ENCODE measurements at places on chromosomes 3 and 15.

GRCh38 chr3:43791246-43791645 is 100.5 kb downstream of the ABHD5 start:
- no peak for DNase-seq

DNA sequence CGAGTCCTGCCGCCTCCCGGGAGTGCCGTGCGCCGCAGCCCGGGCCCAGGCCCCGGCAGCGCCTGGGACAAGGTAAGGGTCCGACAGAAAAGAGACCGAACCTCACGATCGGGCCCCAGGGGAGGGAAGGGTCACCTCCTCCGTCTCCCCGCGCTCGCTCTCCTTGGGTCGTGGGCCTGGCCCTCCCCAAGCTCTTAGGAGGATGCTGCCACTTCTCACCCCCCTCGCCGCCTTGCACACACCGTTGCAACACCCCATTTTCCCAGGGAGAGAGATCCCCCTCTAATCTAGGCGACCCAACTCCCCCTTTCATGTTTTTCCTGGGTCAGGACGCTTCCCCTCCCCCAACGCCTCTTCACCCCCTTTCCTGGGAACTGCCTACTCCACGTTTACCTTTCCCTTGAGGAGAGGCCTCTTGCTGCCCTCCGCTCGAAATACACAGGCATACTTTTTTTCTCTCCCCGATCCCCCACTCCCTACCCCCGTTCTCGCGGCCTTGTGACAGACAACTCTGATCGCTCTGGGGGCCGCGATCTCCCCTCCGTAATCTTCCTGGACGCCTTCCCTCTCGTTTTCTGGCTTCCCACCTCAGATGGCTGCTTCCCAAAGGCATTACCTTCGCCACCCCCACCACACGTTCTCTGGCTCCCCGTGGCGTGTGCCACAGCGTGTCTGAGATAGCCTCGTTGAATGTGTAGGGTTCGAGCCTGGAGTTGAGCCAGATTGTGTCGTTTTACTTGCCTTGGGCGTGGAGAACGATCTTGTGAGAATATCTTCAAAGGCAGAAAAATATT is 688 bp downstream of the SETD5 start:
- peak; percentile 39 for DNase-seq

- no peak for DNase-seq
Observed at GRCh38 chr3:77281721-77282120, 241.8 kb downstream of the ROBO2 start.

GRCh38 chr3:197718891-197719290 is 17.8 kb downstream of the RUBCN start:
- DNase-seq = no peak

DNA sequence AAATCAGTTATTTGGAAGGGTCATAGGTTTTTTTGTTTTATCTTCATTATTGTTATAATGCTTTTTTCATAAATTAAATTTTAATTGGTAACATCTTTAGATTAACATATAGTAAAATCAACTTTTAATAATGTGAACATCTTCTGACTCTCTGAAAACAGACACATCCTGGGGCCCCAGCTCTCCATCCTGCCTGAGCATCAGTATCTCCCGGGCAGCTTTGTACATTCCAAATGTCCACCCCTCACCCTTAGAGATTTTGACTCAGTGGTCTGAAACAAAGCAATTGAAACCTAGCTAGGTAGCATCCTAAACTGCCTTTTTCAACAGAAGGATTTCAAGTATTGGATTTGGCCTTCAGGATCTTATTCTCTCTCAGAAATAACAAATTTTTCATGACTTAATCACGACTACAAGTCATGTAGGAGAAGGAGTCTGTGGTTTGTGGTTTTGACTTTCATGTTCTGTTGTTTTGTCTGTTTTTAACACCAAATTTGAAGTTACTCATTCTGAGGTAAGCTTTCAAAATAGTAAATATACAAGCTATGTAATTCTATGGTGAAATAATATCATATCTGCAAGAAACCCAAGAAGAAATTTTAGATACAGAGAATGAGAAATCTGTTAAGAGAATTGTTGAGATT is 147.3 kb upstream of the UBE2E2 start:
- peak; percentile 2 for DNase-seq

GRCh38 chr3:147369231-147369630 is 37.1 kb downstream of the ZIC4 start:
- no peak for DNase-seq

- DNase-seq = no peak
Observed at GRCh38 chr3:171977860-171978259, 61.5 kb upstream of the FNDC3B start.

GRCh38 chr15:77482570-77482969 is 61.9 kb downstream of the HMG20A start:
- no peak for DNase-seq

DNA sequence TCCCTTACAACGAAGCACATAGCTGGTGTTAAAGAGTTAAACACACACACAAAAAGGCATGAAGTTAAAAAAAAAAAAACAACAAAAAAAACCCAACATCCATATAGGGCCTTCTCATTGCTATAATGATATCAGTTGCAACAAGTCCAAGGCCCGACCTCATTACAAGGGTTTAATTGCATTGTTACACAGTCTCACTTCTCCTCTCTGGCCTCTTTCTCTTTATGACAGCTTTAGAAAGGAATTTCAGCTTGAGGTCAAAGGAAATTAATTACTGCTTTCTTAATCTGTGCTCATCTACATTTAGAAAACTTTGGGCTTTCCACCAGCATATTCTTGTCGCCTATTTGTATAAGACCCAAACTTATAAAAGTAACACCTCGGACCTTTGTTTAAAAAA is 342.1 kb downstream of the NR2F2 start:
- no peak for DNase-seq

DNA sequence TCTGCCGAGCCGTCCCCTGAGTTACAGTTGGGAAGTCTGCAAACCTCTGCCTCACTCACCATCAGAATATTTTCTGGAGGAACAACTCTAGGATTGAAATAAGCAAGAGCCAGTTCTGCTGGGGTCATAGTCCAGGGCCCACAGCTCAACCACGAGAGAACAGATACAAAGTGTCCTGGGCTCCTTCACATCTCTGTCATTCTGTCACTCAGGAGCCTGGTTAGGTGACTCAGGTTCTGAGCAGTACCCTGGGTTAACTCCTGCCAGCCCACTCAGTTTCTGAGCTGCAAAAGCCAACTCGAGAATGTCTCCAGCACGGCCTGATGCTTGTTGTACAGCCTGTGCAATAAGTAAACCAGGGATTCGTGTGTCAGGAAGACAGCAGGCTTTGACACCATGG is 155.7 kb downstream of the SLCO3A1 start:
- no peak for DNase-seq

DNA sequence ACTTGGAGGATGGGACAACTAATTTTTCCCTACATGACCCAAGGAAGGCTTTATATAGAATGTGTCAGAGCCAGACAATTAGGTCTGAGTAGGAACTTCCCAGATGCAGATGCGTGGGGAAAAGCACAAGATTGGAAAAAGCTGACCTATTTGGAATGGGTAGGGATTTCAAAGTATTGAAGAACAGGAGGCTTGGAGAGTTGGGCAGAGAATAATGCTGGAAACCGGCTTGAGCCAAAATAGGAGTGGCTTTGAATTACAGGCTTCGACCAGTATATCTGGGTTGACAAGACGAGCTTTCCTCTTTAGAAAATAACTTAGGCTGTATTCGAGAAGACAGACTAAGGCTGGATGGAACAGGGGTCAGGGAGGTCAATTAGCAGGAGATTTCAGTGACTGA is 181.1 kb downstream of the GBE1 start:
- no peak for DNase-seq

- DNase-seq = no peak
Observed at GRCh38 chr15:100783291-100783690, 96.3 kb upstream of the ALDH1A3 start.

- DNase-seq = no peak
Observed at GRCh38 chr3:15933439-15934139, 135.8 kb upstream of the ANKRD28 start.

GRCh38 chr3:191901741-191902140 is 440.8 kb downstream of the PYDC2 start:
- DNase-seq = no peak

- peak; percentile 68 for DNase-seq
Observed at GRCh38 chr3:143775459-143775858, 72.8 kb downstream of the SLC9A9 start.

- peak; percentile 48 for DNase-seq
Observed at GRCh38 chr3:158713094-158713499, 19.2 kb downstream of the RARRES1 start.

- peak; percentile 39 for DNase-seq
Observed at GRCh38 chr3:23758253-23758838, 47.4 kb upstream of the UBE2E1 start.

- DNase-seq = no peak
Observed at GRCh38 chr3:122031123-122031468, 9.0 kb upstream of the ILDR1 start.

DNA sequence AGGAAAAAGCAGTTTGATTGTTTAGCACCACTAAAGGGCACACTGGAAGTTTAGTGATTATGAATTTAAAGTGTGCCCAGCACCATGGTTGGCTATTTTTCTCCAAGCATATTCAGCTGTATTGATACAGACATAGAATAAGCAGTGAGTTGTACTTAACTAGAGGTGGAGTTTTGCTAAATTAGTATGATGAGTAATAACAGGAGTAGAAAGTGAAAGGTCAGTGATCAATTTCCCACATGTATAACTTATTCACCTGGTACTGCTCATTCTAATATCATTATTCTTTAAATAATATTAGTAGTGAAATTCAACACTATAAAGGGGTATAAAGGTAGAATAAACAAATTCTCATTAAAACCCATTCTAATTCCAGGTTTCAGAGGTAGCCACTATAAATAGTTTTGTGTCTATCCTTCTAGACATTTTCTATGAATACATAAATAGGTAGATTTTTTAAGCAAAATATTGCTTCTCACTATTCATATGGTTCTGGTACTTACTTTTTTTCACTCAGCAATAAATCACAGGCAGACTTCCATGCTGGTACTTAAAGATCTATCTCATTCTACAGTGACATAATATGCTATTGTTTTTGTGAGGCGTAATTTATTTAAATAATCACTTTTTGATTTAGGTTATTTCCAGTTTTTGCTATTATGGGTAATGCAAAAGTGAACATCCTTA is 732.9 kb downstream of the VGLL3 start:
- DNase-seq = no peak

- DNase-seq = no peak
Observed at GRCh38 chr3:4322635-4323034, 19.5 kb downstream of the SETMAR start.

- DNase-seq = no peak
Observed at GRCh38 chr15:88990185-88990679, 77.1 kb upstream of the MFGE8 start.

- DNase-seq = no peak
Observed at GRCh38 chr15:25372298-25372697, 66.5 kb downstream of the UBE3A start.

DNA sequence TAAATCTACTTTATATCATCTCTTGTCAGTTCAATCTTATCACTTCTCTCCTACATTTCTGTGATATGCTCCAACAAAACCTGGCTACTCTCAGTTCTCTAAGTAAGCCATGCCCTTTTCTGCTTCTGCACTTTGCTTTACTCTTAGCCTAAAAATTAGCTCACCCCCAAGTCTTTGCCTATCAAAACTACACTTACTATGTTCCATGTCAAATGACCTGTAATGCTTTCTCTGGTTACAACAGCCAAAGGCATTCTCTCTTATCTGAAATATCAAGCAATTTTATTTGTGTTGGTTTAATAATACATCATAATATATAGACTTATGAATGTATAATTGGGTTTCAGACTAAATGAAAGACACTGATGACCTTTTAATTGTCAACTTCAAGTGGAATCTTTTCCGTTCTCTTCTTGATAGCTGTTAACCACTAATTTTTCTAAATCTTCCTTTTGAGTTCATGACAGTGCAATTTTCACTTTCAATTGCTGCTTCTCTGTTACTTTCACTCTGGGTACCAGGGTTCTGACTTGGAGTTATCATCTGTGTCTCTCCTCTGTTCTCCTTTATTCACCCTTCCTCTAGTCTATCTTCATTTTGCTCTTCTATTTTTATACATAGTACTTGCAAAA is 619.0 kb upstream of the GOLIM4 start:
- DNase-seq = no peak

DNA sequence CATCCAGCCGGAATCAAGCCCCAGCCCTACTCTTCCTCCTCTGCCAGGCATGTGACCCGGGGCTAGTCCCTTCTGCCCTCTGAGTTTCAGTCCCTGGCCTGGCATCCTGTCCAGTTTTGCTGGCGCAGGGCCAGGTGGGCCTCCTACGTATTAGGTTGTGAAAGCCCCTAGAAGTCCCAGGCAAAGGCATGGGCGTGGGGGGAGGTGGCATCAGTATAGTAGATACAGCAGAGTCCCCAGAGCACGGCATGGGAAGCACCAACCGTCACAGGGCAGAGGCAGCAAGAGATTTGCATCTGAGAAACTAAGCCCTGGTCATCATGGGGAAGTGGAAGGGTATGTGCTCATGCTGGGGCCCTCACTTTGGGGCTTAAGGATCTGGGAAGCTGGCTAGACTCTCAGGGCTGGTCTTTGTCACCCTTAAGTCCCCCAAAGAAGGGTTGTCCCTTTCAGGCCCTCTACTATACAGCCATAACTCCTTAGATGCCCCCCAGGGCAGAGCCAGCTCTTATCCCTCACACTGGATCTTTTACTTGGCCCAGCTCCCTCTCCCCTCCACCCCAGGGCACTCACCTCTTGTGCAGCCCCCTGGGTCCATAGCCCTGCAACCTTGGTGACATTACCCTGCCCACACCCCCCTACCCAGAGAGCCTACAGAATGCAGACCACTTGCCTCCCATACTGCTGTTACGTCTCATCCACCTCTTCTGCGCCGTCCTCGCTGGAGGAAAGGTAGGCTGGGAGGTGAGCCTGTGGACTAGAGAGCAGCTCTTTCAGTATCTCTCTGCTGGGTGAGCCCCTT is 11.3 kb downstream of the NBEAL2 start:
- DNase-seq = no peak

- DNase-seq = peak; percentile 9
Observed at GRCh38 chr3:194204042-194204987, 68.4 kb downstream of the HES1 start.

- no peak for DNase-seq
Observed at GRCh38 chr3:3625544-3626271, 173.5 kb upstream of the LRRN1 start.

DNA sequence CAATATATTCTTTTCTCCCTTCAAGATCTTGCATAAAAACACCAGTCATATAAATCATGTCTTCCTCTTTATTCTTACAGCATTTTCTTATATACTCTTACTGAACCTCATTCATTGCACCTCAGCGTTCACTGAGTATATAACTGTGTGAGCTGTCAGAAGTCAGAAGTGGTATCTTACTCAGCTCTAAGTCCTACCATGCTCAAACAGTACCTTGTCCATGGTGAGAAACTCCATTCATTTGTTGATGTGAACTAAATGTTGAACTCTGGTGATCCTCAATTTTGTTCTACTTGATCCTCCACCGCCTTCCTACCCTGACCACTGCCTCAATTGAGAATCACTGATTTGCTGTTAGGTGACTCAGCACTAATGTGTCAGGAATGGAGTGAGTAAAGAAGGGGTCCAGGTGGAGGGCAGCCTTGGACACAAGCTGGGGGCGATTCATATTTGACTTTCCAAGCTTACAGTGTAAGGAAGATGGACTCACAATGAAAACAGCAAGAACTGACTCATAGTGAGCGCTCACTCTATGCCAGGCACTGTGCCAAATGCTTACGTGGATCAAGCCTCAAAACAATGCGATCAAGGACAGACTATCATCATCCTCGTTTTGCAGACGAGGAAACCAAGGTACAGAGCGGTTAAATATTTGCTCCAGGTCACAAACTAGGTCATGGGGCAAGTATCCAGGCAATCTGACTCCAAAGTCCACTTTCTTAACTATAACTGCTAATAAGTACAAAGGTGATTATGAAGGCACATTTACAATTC is 13.5 kb upstream of the ZFYVE19 start:
- peak; percentile 74 for DNase-seq
